Right ventricle myocardium superior (tissue), 1 donor: ENCODE measurements at places on chromosomes 6 and 20. TPM values are rescaled to one million over a fixed set of nuclear protein-coding genes. Genes with fewer than 3 reads are reported as not detected.

The MAPK13 gene
- total RNA-seq = 0.32 TPM

The HELZ2 gene
- total RNA-seq = 9.7 TPM

The SPTLC3 gene
- 5.9 TPM for total RNA-seq

The PTCRA gene
- not detected for total RNA-seq

The HUS1B gene
- total RNA-seq = not detected

The MAFB gene
- total RNA-seq = 14.7 TPM

The COX4I2 gene
- 9.3 TPM for total RNA-seq

The ROS1 gene
- total RNA-seq = 0.11 TPM

The FUT9 gene
- total RNA-seq = not detected

The FKBP1C gene
- total RNA-seq = 0.40 TPM

The OR12D1 gene
- not detected for total RNA-seq

The OPRM1 gene
- not detected for total RNA-seq

GRCh38 chr6:165090242-165090641, 219.2 kb downstream of the C6orf118 start:
- no peak for DNase-seq

- no peak for DNase-seq
Measured at GRCh38 chr6:5941188-5941587, 65.5 kb downstream of the NRN1 start.

GRCh38 chr6:53035549-53036213, 29.5 kb upstream of the FBXO9 start:
- no peak for DNase-seq

GRCh38 chr6:2639896-2640295, 110.8 kb downstream of the MYLK4 start:
- DNase-seq = no peak

- DNase-seq = no peak
Measured at GRCh38 chr20:8078528-8078914, 53.5 kb upstream of the PLCB1 start.

- no peak for DNase-seq
Measured at GRCh38 chr6:49284180-49284579, 178.9 kb downstream of the MMUT start.

- DNase-seq = no peak
Measured at GRCh38 chr6:110738899-110739365, 76.3 kb downstream of the CDK19 start.

DNA sequence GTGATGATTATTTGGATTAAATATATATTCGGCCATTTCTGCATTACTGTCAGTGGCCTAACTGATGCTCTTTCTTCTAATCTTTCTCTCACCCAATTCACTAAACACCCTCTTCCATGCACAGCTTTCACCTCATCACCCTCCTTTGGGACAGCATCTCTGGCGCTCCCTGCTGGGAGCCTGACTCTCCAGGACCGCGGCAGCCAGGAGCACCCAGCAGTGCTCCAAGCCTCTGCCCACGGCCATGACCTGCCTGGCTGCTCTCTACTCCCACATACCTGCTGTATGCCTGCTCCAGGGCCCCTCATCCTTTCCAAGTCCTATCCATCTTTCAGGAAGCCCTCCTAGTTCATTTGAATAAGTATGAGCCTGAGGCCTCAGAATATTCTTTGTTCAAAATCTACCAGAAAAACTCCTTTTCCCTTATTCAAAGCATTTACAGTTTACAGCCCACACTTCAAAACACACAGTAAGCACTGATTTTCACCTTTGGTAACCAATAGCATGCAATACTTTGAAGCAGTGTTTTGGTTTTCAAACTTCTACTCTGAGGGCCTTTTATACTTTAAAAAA, 15.2 kb downstream of the CTCFL start:
- no peak for DNase-seq

DNA sequence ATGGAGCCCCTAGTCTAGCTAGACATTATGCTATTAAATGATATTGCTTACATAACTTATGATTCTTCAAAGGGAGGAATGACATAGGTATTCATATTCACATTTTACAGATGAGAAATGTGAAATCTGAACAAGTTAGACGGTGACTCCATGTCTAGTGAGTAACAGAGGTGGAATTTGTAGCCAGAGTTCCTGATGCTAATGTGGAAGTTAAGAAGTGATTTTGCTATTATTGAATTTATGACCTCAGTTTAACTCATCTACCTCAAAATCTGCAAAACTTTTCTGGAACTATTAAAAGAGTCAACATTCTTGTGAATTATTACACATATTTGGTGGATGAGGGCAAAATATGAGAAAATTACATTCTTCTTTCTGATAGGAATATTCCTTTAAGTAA, 347.6 kb upstream of the MMS22L start:
- DNase-seq = no peak

DNA sequence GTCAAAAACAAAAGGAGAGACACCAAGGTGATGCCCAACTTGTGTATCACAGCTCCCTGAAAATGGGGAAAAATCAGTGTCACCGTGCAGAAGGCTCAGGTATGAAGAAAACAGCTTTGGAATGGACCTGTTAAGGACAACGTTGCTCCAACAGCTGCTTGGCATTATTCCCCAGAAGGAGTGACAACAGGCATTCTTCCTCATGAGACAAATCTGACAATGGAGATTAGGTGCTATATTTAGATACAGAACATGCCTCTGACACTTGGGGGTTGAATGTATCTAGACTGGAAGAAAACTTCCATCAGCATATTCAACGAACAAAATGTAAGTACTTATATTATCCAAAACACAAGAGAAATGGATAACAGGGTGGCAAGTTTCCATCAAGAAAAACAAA, 87.7 kb downstream of the MBOAT1 start:
- no peak for DNase-seq

- DNase-seq = no peak
Measured at GRCh38 chr6:33860706-33861474, 57.1 kb upstream of the MLN start.

DNA sequence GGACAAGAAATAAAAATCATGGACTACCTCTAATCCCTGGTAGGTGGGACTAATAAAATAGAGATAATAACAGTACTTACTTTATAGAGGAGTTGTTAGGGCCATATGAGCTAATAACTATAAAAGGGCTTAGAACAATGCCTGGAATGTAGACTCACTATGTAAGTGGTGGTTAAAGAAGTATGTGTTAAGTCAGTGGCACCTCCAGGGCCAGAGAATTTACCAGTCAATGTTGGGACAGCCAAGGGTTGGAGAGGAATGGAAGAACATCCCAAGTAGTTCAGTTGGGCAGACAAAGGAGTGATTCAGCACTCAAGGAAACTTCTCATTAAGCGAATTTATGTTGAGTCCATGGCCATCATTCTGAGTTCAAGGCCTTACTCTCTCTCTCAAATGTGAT, 116.8 kb downstream of the OTOR start:
- no peak for DNase-seq

- no peak for DNase-seq
Measured at GRCh38 chr6:150800674-150801314, 64.7 kb upstream of the MTHFD1L start.

GRCh38 chr6:168413856-168414255, 27.1 kb upstream of the SMOC2 start:
- no peak for DNase-seq

GRCh38 chr20:31708736-31709534, 13.7 kb downstream of the BCL2L1 start:
- no peak for DNase-seq

DNA sequence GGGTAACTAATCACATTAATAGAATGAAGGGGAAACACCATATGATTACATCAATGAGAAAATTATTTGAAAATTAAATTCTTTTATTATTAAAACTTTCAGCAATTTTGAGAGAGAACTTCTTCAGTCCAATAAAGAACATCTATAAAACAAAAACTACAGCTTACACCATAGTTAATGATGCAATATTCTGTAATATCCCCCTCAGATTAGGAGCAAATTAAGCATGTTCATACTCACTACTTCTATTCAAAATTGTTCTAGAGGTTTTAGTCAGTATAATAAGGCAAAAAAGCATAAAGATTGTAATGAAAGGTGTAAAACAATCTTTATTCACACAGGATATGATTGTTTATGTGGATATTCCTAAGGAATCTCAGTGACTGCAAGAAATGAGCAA, 465.4 kb downstream of the CD109 start:
- no peak for DNase-seq

DNA sequence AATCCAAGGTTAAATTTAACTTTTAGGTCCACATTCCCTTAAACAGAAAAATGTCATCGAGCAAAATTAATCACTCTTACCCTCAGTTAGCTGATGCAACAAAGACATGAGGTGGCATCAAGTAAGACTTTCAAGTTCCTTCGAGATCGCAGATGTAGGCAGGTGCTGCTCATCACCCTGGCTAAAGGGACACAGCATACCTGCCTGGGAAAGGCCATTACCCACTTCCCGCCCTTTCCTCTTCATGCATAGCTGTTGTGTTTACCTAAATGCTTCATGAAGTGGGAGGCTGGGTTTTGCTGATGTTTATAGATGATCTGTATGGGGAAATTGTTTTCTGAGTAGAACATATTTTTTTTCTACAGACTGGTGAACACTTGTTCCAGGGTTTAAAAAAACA, 67.7 kb downstream of the GFRA4 start:
- no peak for DNase-seq

DNA sequence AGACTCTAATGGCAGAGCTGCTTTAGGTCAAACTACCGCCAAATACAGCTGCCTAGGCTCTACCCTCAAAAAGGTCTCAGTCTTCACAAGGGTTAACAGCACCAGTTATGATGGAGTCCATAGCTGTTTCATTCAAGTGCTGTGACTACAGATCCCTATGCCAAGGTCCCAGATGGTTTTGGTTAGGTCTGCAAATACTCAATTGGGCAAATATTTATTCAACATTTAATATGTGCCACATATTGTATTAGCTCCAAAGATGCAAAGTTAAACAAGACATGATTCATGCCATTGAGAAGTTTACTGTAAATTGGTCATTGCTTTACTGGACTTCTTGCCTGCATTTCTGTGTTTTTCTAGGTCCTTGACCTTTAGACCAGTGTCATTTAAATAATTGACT, 55.8 kb upstream of the TFAP2D start:
- no peak for DNase-seq

DNA sequence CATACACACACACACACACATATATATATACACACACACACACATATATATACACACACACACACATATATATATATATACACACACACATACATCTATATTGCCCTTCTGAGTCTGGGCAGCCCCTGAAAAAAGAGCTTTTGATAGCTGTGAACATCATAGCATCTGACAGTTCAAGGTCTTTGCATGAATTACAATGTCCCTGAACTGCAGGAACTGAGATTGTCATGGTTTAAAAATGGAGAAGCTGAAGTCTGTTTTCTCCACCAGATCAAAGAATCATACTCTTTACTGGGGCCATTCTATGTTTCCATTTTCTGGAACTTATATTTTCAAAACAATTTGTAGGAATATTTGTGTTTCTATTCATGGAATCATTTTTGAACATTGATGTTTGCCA, 189.8 kb downstream of the ZDHHC14 start:
- DNase-seq = no peak

DNA sequence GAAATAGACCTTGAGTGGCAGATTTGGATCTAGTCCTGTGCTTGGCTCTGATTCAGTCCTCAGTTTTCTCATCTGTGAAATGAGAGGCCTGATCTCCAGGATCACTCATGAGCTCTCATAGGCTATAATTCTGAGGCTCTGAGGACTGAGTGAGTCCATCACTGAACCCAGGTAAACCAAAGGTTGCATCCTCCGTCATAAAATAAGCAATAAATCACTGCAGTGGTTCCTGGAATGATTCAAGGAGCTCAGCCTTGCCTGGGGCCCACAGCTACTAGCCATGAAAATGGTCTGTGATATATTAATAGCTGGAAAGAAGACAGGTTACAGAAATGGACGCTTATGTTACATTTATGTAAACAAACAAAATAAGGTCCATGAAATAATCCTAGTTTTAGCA, 124.8 kb downstream of the MAP3K7 start:
- no peak for DNase-seq

GRCh38 chr20:11159728-11160127, 485.9 kb upstream of the JAG1 start:
- no peak for DNase-seq

DNA sequence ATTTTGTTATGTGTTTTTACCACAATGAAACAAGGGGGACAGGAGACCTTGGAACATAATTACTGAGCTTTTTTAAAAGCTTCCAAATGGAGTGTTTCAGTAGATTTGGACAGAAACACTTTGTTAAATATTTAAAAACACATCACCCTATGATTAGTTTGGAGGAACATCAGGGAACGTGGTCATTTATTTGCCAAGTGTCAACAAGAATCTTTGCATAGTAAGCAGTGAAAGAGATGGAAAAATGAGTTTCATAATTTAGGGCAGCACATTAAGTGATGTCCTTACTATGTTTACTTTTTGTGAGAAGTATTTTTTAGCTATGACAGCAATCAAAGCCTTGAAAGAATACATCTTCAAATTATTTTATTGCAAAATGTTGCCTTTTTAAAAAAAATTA, 82.6 kb downstream of the PROKR2 start:
- DNase-seq = no peak

DNA sequence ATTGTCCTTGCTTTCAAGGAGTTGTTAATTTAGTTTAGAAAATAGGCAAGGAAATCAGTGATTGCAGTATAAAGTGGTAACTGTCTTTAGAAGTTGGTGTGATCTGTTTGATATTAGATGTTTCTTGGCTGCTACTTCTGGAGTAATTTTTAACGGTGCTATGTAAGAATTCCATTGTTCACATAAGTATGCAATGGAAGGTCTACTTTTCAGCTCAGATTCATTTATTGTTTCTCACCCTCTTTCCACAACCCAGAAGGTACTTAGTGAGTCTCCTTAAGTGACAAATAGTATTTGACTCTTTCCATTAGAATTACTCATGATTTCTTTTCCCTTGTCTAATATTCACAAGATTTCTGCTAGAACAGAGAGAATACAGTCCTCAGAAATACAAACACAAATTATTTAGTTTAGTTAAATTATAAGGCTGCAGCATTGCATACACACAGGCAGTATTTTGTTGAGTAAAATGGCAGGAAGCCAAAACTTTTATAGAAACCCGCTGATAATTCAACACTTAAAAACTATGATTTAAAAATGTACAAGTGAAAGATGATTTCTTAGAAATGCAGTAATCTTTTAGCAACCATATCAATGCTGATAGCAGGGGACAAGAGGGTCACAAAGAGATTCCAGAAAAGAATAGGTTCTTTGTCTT, 554.3 kb downstream of the CD109 start:
- DNase-seq = no peak

DNA sequence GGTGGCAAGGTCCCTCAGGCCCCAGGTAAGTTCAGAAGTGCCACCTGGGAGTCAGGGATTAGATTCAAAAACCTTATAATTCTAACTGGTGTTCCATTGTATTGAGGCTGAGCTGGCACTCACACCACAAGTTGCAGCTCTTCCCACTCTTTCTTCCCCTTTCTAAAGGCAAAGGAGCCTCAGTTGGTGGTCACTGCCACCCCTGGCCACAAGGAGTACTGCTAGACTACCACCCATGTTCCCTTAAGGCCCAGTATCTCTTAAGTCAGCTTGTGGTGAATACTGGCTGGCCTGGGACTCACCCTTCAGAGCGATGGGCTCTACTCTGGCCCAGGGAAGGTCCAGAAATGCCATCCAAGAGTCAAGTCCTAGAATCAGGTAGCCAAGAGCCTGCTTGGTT, 421.1 kb upstream of the KHDRBS2 start:
- no peak for DNase-seq
